NCI-H2081 treated with DMSO at 0.1 percent for 48 hours (cell line): ENCODE measurements at places on chromosomes 7 and 10.

DNA sequence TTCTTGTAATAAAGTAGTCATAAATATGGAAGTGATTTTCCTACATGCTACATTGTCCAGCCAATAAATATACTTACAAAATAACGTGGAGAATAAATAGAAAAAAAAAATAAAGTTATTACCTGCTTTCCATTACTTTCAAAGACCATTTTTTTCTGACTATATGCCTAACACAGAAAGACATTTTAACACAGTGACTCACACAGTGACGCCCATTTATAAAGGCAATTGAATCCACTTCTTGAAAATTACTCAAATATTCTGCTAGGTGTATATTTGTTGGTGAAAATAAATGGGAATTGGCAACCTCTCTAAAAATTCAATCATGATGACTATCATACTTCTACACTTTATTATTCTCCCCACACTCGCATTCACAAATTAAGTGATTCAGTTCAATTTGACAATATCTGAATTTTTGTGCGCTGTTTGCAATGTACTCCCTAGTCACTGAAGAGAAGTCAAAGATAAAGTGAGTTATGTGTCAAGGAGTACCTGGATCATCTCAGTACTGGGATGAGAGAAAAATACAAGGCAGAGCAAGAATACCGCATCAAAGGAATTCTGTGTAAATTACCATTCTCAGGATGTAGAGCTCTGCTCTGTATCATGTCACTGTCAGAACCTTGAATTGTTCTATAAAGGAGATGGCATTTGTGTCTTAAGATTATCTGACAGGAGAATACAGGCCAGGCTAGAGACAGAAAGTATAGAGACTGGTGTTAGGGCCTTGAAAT is 642.7 kb downstream of the IPMK start:
- no peak for DNase-seq

DNA sequence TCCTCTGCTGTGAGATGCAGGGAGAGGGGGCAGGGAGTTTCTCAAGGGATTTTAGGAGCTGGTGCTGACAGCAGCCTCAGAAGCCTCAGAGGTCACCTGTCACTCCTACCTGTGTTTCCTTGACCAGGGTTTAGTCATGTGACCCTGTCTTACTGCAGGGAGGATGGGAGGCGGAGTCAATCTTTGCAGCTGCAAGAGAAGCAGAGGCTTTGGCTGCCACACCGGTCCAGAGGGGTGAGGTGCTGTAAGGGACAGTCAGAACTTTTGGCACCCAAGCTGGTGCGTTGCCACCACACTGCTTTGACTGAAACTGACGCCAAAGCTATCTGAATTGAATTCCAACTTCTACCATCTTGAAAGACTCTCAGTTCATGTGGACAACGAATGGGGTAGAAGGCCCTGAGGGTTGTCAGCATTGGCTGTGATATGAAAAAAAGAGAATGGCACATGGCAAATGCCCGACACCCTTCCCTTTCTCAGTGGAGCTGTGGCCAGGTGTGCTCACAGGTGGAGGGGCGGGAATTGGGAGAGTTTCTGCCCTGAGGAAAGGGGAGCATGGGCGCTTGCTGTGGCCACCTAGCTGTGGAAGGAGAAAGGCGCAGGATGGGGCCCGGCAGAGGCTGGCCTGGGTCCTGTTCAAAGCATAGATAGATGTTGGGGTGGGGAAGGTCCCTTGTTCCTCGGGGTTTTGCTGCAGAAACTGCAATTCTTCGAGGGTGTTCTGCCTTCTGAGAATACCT is 69.3 kb downstream of the ARHGAP22 start:
- DNase-seq, result no peak

DNA sequence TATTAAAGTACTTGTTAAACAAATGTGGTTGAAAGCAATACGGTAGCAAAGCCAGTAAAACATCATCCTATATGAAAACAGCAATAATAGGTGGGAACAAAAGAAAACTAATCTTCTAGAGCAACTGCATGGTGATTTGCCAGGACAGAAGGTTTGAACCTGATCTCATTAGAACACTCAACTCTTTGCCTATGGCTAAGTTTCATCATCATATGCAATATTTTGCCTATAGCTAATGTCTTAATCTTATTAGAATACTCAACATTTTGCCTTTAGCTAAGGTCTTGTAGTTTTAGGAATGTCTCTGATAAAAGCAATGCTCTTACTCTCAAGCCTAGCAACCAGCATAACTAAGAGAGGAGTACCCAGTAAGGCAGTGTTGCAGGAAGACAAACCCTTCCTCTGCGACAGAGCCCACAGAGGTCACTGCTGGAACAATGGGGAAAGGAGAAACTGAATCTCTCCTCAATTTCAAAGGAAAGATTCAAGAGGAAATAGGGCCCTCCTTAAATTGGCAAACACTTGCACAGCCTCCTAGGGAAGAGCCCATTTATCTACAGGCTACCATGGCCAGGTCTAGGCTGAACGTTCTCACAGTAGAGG is 38.3 kb downstream of the CADPS2 start:
- DNase-seq, result no peak

GRCh38 chr10:23419201-23419600 is 19.7 kb upstream of the OTUD1 start:
- DNase-seq, result no peak

GRCh38 chr7:130748531-130749389 is 14.8 kb upstream of the KLF14 start:
- no peak for DNase-seq

DNA sequence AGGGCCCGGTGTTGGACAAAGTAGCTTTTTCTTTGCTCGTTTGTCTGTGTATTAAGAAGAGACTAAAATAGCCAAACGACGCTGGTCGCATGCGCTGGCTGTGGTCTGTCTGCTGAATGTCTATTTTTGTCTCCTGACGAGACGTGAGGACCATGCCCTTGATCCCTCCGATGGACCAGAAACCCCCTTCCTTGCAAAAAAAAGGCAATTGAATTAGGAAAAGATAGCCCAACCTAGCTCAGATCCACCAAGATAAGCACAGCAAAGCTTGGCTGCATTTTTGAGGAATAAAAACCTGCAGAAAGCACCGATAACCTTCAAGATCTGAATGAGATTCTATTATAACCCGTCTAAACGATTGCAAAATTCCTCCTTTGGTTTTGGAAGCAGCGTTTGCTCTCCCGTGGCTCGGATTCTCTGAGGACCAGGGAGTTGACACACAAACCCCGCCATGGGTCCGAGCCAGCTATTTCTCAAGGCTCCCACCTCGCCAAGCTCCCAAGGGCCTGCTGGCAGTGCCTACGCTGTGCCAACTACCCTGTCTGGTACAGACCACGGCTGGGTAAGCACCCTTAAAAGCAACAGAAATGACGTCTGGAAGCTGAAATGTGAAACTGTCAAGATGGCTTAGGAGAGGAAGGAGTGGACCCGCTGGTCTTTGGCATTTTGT is 17.7 kb upstream of the TTYH3 start:
- no peak for DNase-seq

DNA sequence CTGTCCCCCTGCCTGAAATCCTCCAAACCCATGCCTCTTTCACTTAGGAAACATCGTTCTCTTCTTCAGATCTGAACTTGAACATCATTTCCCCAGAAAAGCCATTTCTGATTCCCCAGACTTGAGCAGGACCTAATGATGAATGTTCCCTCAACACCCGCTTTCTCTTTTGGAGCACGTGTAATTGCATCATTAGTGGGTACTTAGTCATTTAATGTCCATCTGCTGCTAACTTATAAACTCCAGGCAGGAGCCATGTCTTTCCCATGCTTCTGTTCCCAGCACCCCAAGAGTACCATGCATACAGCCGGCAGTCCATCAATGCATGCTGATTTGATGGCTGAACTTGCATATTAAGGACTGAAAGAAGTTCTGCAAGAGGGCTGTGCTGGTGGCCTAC is 36.5 kb upstream of the ECHDC3 start:
- no peak for DNase-seq

GRCh38 chr10:79374312-79375191 is 27.3 kb downstream of the PPIF start:
- DNase-seq, result no peak

DNA sequence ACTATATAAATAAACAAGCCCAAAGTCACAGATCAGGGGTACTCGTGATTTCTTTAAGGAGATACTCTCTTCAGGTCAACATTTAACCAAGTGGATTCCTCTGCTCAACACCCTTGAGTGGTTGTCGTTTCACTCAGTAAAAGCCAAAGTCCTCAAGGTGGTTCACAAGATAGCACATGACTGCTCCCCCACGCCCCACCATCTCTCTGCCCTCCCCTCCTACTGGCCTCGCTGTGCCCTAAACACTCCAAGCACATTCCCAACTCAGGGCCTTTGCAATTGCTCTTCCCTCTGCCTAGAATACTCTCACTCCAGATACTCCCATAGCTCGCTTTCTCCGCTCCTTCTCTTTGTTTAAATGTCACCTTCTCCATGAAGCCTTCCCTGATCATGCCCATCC is 72.1 kb upstream of the FHIP2A start:
- no peak for DNase-seq

GRCh38 chr7:157615101-157615817 is 278.5 kb downstream of the DNAJB6 start:
- DNase-seq, result no peak
